ENCODE measurements at places on chromosomes 6 and 20.

DNA sequence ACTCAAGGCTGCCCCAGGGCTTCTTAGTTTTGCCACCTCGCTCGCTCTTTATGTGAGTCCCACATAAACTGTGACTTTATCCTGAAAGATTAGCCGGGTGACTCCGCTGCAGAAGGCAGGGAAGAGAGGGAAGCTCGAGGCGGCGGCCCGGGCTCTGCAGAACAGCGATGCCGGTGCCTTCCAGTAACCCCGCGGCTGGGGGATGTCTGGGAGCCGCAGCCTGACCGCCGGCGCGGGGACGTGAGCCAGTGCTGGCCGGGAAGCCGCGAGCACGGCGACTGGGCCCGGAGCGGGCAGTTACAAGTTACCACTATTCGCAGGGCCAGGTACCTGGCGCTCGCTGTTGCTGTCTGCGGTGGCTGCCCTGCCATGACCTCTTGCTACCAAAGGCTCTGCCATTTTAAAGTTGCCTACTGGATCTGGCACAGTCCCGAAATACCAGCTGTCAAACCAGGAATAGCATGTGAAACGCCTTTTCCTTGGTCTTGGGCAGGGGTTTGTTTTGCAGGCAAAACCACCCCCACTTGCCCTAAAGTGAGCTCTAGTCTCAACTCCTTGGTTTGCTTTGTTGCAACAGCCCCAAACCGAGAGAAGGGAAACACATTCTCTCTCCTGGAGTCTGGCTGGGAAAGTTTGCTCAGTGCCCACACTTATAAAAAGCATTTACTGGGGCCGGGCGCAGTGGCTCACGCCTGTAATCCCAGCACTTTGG, 124.0 kb upstream of the SLC2A12 start:
- no peak for DNase-seq

DNA sequence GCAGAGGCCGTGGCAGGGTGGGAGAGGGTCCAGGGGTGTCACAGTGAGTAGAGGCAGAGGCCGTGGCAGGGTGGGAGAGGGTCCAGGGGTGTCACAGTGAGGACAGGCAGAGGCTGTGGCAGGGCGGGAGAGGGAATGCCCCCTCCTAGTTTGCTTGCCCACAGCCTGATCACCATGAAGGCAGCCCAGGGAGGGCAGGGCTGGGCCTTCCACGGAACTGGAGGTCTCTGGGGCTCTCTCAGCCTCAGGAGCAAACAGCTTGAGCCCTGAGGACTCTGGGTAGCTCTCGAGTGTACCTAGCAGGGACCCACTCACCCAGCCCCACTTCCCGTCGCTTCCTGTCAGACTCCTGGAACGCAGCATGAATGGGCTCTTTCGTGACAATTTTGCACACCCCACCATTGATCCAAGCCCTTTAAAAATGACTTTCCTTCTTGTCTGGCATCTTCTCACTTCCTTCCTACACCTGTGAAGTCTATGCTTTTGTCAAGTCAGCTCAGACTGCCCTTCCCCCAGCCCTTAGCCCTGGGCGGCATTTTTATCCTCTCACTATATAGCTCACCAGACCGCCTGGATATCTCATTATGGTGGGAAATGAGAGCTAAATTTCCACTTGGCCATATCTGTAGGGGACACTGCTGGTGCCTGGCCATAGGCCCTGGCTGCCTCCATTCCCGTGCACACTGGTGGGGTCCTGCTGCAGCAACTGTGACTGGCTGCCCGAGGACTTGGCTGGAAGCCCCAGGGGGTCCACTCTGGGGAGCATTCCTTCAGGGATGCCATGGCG, 140.3 kb downstream of the CDC5L start:
- DNase-seq: no peak

DNA sequence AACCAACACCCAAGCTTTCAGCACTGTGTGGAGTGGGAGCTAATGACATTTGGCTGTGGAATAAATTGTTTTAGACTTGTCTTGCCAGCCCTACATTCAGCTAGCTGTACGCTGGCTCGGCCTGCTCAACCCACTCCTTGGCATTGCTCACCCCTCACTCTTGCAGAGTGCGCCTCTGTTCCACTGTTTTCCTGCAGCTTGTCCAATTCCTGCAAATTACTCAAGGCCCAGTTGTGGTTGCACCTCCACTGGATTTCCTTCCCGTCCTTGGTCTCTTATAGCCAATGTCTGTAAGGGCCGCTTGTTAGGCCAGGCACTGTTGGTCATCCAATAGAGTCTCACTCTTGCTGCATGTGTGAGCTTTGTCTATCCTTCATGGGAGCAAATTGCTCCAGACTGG, 289.2 kb upstream of the RNF24 start:
- no peak for DNase-seq

DNA sequence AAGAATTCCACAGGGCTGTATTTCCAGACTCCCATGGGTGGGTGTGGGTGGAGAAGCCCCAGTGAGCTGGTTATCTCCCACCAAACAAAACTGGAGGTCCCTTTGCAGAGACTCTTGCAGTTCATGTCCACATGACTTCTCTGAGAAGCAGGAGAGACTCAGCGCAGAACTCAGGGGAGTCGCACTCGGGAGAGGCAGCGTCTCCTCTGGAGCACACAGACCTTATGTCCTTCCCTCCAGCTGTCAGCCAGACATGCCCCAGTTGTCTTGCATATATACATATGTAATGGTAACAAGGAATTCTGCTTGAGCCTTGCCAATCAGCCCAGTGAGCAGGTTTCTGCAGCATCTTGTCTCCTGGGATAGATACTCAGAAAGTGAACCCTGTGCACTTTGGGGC, 23.8 kb downstream of the MYT1 start:
- no peak for DNase-seq

DNA sequence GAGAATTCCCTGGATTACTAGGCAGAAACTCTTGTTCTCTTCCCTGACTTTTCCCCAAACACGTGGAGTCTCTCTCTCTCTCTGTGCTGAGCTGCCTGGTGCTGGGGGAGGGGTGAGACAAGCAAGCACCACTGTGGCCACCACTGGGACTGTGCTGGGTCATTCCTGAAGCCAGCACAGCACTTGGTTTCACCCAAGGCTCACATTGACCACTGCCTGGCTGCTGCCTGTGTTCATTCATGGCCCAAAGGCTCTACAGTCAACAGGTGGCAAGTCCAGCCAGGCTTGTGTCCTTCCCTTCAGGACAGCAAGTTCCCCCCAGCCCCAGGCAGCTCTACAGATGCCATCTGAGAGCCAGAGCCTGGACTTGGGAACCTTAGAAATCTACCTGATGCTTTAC, 92.2 kb downstream of the CTNNBL1 start:
- DNase-seq: no peak

- no peak for DNase-seq
These were observed 532.8 kb downstream of the QKI start for GRCh38 chr6:163947276-163947675.

- DNase-seq: no peak
These were observed 5.9 kb downstream of the ZSCAN31 start for GRCh38 chr6:28330041-28330440.

- DNase-seq: peak; percentile 34
These were observed 551 bp downstream of the TREML2 start for GRCh38 chr6:41200296-41200900.

DNA sequence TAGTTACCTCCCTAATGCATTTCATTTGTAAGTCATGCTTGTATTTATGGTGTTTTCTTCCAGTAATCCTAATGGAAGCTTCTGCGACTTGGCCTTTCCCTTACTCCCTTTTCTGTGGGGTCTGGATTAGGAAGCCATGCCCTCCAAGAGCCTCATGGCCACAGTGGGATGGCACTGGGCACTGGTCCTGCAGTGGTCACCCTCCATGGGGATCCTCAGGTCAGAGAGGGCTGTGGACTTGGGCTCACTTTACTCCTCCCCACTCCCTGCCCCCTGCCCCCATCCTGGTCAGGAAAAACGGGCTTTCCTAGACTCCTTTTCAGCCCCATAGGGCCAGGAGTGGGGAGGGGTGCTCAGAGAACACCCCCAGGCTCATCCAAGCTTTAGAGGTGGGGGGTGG, 49.9 kb downstream of the EBF4 start:
- no peak for DNase-seq

DNA sequence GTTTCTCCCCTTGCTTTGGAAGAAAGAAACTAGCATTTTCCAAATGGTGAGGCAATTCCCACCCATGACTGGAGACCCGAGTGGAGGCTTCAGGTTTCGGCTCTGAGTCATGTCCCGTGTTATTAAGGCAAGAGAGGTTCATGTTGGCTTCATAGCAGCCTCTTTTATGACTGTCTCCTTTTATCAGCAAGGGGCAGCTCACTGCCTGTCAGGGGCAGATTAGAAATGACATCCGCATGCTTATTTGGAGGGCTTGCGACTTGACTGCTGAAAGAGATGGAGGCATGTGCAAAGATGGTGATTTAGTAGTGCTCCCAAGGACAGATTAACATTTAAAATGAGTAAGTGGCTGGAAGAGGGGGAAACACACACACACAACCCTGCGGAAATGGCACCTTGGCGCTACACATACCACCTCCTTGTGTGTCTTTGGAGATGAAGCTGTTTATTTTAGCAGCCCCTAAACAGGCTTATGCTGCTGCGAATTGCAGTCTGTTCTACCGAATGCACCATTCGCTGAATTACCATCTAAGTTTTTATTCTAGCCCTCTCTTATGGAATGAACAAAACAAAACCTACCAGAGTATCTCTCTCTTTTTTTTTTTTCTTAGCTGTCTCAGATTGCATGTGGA, 52.1 kb upstream of the VSTM2L start:
- DNase-seq: peak; percentile 6

DNA sequence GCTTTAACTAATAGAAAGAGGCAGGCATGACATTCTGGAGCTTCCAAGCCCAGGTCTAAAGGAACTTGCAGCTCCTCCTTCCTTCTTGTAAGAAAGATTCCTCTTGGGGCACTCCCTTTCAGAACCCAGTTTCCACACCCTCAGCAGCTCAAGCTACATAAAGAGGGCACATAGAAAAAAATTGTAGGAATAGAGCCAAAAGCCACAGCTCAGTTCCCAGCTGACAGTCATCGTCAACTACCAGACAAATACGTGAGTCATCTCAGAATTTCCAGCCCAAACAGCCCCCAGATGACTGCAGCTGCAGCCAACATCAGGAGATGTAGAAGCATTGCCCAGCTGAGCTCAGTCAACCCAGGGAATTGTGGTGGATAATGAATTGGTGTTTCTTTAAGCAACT, 349.8 kb upstream of the ARID1B start:
- peak; percentile 96 for DNase-seq

- peak; percentile 51 for DNase-seq
These were observed 213.6 kb upstream of the DTNBP1 start for GRCh38 chr6:15876406-15876805.

- peak; percentile 4 for DNase-seq
These were observed 160.9 kb upstream of the SPTLC3 start for GRCh38 chr20:12847872-12848271.

DNA sequence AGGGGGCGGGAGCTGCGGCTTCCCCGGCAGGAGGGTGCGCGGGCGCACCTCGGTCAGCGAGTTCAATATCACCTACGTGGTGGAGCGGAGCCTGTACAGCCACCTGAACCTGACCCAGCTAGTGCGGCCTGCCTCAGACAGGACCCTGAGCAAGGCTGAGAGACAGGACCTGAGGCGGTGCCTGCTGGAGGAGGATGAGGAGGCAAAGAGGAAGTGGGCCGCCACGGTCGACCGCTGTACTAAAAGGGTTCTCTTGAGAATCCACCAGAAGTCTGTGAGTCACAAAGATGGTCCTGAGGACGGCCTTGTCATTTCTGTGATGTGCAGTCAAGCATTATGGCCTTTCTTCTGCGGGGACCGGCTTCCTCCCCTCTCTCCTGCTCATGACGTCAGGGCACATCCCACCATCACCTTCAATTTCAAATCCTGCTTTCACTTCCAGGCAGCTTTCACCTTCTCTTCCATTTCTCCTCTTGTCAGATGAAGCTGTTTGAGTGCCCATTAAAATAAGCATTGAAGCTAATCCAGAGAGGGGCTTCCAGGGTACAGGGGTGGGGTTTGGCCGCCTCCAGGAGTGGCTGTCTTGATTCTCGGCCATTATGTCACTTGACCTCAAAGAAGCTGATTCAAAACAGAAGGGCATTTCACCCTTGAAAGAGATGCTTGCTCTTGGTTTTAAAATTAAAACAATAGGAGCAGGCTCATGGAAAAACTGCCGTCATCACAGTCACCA, 177.6 kb downstream of the SASH1 start:
- DNase-seq: no peak

- DNase-seq: peak; percentile 20
These were observed 193.6 kb downstream of the JARID2 start for GRCh38 chr6:15439410-15440025.

GRCh38 chr20:3430376-3431069, 23.1 kb upstream of the DNAAF9 start:
- DNase-seq: no peak

DNA sequence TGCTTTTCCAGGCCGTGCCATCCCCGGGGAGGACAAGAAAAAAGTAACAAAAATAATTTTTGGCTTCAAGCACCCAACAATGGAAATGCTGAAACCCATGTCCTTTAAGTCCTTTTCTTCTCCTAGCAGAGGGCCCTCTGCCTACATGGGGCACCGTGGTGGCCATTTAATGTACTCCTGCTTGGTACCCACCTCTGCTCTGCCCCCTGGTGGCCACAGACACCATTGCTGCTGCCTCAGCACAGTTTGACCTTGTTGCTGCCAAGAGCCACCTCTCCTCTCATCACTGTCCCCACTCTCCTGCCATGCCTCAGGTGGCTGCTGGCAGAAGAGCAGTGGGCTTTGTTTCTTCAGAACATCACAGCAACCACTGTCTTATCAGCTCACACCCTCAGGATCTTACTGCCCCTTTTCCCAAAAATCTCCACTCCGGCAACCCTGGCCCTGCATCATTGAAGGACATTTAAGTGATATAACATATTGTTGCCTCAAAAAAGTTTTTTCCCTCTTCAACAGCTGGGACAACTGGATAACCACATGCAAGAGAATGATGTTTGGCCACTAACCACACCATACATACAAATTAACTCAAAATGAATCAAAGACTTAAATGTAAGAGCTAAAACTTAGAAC, 12.9 kb upstream of the ARMC2 start:
- peak; percentile 68 for DNase-seq

GRCh38 chr6:112881027-112881426, 533.9 kb downstream of the RFPL4B start:
- peak; percentile 79 for DNase-seq

DNA sequence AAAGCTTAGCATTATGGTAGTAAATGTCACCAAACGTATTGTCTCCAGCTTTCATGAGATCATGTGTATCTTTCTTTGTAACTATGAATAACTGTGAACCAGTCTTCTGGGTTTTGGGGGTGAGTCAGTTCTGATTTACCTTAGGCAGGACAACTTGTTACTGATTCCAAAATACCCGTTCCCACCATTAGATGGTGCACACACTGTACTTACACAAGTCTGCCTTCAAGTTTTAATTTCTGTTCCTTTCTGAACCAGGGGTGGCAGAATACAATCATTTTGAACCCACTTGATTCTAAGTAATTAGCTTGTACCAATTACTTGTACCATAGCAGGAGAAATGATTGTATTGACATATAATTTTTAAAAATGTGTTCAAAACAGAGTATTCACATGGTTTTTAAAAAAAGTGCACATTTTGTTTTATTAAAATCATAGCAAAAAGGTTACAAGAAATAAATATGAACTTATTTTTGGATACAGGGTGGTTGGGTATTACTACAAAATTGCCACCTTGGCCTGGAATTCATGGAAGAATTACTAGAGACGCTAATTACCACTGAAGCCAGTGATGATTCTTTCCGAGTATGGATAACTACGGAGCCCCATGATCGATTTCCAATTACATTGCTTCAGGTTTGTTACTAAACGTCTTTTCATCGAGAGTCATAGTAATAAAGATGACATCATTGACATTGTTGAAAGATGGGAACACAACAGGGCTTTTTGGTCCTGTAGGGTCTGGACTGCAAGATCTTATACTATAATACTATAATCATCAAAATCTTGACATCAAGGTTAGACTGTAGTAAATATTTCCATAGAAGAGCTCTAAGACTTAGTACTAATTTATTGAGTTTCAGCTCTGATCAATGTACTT, 75.2 kb upstream of the GLP1R start:
- peak; percentile 38 for DNase-seq

All from fibroblast of skin of abdomen (primary cell).